ENCODE measurements at places on chromosomes 1 and 21.
A peak's percentile ranks its signal among the peaks of the same experiment; 100 is the strongest.

GRCh38 chr1:15680131-15680530, 4.0 kb upstream of the PLEKHM2 start:
- peak; percentile 96 for DNase-seq

DNA sequence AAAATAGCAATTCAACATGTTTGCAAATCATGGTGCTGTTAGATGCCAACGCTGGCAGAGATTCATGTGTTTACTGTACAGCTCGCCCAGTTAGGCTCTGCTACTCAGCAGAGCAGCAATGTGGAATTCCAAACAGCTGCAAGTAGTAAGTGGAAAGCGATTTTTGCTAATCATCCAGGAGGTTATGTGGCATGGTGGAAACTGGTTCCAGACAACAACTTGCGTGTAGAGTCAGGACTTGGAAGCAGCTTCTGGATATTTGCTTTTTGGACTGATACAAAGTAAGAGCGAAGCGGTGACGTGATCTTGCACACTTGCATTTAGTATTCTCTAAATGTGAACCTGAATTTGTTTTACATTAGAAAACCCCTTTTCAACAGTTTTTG, 27.1 kb upstream of the HHAT start:
- no peak for DNase-seq

GRCh38 chr1:21267191-21268077, 22.8 kb downstream of the ECE1 start:
- DNase-seq, result no peak

DNA sequence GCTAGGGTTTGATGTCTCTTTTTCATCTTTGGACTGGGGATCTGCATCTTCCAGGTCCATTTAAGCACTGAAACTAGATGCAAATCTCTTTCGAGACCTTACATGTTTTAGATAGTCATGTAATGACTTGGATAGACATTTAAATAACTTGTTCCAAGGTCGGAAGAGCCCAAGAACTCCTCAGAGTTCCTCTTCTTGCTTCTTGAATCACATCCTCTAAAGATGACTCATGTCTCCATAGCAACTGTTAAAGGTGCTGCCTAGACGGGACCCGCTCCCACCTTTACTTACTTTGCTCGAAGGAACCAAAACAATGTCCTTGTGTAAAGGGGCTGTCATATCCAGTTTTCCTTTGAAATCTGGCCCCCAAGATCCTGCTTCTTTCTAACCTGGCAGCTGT, 130.0 kb downstream of the EDEM3 start:
- DNase-seq, result peak; percentile 59

DNA sequence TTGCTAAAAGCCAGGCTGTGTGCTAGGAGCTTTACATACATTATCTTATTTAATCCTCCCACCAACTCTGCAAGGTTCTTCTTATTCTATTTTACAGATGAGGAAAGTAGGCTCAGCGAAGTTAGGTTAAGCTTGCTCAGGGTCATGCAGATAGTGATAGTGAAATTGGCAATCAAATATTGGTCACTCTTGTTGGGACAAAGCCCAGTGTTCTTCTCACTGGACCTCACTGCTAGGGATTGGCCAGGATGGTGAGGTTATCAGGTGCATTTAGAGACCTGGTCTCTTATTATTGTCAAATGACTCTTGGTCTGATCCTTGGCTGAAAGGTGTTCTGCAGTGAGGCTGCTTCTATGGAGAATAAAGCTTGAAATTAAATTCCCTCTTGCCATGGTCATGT, 145.1 kb downstream of the CNIH3 start:
- no peak for DNase-seq

- no peak for DNase-seq
Observed at GRCh38 chr1:58391056-58391455, 155.5 kb downstream of the OMA1 start.

DNA sequence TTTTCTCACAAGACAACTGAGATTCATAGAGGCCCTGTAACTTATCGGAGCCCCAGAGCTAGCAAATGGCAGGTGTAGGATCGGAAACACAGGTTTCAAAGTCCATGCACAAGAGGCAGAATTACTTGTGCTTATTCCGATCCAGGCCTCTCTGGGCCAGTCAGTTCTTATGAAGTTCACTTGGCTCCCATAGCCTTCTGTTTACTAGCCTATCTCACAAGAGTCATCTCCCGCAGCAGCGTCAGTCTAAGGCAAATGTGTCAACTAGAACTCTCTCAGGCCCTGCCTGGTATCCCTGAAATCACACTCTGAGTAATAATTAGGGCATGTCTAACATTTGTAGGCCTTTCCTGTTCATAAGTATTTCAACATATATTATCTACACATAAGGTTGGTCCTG, 43.3 kb downstream of the PHC2 start:
- DNase-seq, result peak; percentile 28

GRCh38 chr1:21909286-21909759, 27.8 kb downstream of the HSPG2 start:
- no peak for DNase-seq

DNA sequence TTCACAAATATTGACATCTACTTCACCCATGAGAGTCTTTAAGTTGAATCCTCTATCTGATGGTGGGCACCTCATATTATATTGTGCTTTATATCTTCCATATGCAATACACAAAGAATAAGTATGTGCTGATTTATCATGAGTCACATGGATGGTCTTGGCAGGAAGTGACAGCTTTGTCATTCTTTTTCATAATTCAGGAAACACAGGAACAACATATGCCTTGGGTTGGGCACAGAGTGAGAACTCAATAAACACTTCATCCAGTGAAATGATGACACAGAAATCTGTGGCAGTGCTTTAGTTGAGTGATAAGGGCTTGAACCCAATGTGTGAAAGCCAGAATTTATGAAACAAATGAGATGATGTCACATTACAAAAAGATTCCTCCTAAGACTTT, 41.2 kb downstream of the GADD45A start:
- peak; percentile 61 for DNase-seq

- no peak for DNase-seq
Observed at GRCh38 chr1:198651650-198652400, 13.0 kb downstream of the PTPRC start.

DNA sequence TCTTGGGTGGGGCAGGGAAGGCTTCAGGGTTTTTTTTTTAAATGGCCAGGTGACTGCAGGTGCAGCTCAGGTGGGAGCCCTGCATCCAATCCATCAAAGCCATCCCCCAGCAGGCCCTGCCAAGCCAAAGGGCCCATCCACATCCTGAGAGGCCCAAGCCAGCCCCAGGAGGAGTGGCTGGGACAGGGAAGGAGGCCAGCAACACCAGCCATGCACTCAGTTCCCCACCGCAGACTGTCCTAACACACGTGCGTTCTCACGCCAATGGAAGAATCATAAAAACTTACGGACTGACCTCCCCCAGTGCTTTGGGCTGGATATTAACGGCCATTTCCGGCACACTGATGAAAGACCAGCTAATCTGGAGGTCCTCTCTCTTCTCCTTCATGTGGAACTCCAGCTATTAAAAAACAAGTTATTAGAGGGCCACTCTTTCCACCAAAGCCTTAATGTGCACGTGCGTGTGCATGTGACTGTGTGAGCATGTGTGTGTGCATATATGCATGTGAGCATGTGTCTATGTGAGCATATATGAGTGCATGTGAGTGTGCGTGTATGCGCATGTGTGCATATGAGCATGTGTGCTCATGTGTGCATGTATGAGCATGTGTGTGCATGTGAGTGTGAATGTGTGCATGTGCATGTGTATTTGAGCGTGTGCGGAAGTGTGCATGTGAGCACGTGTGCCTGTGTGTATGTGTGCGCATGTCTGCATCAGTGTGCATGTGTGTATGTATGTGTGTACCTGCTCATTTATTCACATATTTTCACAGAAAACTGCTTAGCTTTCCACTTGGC, 35.1 kb downstream of the C2CD2 start:
- DNase-seq, result no peak

DNA sequence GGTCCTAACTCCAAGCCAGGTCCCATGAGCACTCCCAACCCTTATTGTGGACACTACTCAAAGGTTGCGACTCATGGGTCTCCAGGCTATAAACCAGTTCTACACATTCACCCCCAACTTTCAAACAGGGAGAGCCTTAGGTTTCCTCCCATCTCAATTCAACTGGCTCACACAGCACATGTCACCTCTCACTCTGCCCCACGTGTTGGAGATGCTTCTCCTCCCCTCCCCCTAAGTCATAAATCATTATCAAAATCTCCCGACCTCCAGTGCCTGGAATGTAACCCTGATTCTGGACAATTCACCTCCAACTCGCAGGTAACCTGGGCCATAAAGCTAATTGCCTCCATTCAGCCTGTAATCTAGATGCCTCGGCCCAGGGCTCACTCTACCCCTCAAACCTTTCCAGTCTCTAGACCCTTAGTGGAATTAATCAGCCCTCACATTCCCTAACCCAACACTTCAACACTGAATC, 595 bp downstream of the AK2 start:
- DNase-seq, result peak; percentile 87

DNA sequence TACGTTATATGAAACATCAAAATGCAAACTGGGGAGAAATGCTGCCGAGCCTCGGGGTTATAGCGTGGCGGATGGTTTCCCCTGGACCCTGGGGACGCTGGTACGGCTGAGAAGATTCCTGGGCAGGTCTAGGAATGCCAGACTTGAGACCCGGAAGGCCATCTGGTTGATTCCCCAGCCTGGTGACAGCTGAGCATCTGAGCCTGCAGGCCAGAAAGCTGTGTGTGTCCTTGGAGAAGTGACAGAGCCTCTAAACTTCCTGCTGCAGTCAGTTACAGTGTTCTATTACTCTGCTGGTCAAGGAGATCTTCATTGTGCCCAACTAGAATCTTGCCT, 2.3 kb downstream of the VASH2 start:
- DNase-seq, result no peak

DNA sequence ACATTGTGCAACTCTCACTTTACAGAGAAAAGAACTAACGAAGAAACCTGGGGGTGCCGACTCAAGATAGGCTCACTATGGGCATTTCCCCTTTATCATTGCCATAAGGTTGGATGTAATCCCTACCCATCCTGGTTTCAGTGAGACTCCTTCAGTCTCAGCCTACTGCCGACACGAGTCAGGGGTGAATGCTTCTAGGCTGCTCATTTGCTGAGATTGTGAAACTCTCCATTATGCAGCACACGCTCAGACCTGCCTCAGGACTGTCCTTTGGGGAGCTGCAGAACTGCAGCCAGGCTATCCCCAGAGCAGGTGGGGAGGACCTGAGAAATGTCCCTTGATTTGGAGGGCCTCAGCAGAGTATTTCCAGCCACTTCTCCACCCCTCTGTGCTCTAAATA, 22.2 kb downstream of the TSHB start:
- DNase-seq, result no peak

DNA sequence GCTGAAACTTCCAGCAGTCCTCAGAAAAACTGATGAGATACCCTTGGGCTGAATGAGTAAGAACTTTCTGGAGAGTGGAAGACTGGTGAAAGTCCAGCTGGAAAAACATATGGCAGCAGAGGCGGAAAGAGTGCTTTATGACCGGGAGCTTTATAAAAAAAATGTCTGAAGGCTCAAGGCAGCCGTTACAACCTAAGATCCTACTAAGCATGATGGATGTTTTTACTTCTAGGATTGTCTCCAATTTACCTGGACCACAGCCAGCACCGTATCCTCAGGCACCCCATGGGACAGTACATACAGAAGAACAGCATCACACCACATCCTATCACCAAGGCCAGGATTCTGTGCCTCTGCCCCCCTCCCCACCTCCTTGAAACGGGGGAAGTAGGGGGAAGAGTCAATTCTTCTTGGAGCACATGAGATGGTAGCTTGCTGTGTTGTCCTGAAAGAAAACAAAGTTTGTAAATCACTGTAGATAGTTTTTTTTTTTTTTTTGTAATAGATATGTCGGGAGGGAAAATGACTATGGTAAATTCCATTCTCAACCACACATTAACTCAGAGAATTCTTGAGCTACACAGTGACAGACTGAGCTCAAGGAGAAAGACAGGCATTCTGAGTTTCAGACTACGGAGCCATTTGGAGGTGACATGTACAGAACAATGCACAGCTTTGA, 11.8 kb upstream of the IRF2BP2 start:
- peak; percentile 71 for DNase-seq

GRCh38 chr1:10459184-10459583, 9.4 kb downstream of the CORT start:
- peak; percentile 90 for DNase-seq

GRCh38 chr1:192575499-192576189, at the start of gene RGS1:
Gene RGS1 (plus strand): TSS chr1:192575773. CDS start chr1:192575793, 20 bp downstream.
- DNase-seq, result no peak

GRCh38 chr1:9425859-9426258, 113.4 kb upstream of the SLC25A33 start:
- no peak for DNase-seq

DNA sequence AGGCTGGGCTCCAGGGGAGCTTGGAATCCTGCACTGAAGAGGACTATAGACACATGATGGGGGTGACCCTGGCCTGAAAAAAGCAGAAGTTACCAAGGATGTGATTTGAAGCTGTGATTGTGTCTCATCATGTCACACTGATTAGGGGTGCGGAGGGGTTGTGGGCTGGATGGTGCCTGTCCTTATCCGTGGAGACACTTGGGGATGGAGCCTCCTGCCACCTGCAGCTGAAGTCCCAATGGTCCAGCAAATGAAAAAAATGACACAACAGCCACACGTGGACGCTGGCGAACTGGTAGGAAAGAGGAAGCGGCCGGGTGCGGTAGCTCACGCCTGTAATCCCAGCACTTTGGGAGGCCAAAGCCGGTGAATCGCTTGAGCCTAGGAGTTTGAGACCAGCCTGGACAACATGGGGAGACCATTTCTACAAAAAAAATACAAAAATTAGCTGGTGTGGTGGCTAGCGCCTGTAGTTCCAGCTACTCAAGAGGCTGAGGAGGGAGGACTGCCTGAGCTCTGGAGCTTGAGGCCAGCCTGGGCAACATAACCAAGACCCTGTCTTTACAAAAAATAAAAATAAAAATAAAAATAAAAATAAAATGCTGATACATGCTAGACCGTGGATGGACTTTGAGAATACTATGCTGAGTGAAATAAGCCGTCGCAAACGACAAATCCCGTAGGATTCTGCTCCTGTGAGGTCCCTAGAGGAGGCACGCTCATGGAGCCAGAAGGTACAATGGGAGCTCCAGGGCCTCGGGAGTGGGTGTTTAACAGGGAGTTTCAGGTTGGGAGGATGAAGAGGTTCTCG, 838 bp upstream of the IBA57 start:
- no peak for DNase-seq

DNA sequence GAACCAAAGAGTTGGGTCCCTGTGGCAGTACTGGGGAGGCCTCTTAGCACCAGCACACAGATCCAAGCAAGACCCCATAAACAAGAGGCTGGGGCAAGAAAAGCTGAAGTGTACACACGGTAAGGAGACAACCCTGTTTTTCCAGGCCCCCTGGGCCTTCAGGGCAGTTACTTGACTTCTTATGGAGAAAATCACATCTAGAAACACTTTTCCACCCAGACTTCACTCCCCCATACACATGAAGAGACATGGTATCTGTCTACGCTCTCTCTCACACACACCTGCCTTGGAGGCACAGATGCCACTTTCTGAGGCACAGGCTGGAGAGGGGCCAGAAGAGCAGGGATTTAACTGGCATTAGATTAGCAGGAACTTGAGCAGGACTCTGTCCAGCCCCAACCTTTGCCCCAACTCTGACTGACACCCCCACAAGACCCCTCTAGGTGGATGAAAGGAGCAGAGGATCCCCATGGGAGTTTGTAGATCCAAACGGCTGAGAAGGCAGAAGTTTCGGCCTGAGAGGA, 2.2 kb downstream of the CERS2 start:
- DNase-seq, result no peak

- peak; percentile 57 for DNase-seq
Observed at GRCh38 chr1:119254067-119254720, 113.7 kb upstream of the WARS2 start.
